ENCODE measurements at places on chromosomes 5 and 9.

DNA sequence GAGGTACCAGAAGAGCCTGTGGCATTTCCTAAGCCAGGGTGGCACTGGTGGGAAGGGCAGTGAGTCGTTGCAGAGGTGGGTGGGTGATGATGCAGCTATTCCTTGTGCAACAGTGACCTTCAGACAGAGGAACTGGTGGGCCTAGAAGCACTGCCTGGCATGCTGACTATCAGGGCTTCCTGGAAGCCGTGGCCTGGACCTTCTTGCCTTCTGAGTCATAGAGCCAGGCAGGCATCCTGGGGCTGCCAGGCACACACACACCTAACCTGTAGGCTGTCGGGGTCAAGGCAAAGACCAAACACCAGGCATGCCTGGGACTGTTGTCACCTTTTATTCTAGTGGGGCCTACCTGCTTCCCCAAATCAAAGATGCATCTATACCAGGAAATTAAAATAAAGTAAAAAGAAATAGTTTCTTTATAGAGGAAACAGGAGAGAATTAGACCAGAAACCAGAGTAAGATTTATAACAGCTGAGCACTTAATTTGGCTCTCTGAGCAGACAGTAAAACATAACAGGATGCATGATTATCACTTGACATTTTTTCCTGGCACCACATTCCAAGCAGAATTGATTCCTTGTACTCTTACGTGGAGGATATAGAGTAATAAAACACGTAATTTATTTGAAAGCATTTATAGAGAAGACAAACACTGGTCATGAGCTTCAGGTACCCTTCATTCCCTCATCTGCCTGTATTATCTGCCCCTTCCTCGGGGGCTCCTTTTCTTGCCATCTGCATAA, 25.1 kb downstream of the NANS start:
- peak; percentile 48 for DNase-seq

DNA sequence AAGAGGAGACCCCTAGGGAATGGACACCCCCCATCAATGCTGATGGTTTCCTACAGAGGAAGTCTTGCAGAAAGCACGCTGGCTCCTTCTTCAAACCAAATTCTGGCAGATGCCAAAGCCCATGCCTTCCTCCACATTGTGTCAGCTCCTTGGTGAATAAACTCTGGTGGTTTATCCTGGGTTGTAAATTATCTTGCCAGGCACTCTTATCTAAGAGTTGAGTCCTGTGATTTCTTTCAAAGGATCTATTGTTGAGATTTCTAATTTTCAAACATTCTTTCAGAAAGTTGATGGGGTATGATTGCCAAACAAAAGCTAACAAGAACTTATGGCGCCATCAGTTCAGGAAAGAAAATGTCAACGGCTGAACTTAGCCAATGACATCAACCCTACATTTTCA, 160.4 kb downstream of the NSG2 start:
- no peak for DNase-seq

DNA sequence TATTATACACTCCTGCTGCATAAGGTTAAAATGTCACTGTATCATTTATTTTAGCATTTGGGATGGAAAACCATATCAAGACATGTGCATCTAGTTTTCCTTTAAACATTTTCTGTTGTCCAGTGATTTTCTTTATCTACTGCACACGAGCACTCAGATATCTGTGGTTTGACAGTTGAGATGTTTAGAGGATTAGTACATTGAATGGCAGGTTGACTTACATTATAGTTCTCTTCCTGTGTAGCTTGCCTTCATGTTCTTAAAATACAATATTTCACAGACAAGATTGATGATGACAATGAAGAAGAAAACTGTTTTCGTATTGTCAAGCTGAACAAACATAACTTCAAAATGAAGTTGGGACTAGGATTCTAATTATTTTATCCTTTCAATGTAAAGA, 2378.4 kb upstream of the WWC1 start:
- DNase-seq = no peak

GRCh38 chr9:36592801-36593583, 20.3 kb downstream of the MELK start:
- no peak for DNase-seq

DNA sequence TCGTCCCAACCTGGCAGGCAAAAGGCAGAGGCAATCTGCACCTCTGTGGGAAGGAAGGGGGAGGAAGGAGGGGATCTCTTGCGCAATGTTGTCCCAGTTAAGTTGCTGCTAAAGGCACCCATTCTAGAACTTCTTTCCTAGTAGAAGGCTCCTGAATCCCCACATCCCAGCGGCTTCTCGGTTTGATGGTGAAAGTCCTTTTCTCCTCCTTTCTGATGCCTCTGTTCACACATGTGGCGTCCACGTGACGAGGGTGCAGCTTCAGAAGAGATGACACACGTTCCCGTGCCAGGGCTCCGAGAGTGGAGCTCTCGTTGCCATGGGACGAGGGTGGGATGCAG, 96.9 kb upstream of the FCN2 start:
- DNase-seq = no peak

- no peak for DNase-seq
Observed at GRCh38 chr5:40674661-40675235, 5.0 kb upstream of the PTGER4 start.

DNA sequence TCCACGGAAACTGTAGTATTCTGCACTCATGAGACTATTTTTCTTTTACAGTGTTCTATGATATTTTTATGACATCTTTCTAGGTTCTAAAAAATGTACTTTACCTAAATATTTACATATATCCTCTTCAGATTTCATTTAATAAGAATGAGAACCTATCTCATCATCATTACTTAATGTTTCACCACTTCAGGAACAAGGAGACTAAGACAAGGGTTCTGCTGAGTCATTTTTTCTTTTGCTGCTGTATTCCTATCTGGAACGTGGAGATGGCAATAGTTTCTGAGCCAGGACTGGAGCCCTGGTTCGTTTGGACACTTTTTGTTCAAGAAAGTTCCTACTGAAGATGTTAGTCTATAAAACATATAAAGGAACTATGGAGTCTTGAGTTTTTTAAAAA, 258.2 kb upstream of the MAP3K1 start:
- no peak for DNase-seq

DNA sequence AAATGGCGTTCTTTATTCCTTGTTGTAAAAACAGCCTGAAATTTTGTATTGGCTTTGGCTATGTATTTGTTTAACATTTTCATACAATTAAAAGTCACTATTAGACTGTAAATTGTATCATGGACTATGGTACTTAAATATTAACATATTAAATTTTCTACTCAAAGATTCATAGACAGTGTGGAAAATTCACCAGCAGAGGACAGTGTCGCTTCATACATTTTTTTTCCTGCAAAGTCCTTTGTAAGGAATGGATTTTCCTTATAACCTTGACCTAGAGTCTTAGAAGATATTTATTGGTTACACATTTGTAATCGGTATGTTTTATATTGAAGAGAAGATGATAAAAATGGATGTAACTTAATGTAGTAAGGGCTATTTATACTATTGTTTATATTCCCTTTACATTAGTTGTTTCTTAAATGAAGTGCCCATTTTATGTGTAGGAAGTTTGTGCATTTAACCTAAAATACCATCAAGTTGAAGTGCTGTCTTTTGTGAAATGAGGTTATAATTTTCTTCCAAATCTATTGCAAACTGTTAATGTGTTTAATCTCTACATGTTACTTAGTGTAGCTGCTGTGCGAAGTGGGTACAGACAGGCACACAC, 150.1 kb downstream of the KDM4C start:
- DNase-seq = no peak

GRCh38 chr9:119905724-119906123, 536.5 kb upstream of the BRINP1 start:
- no peak for DNase-seq

Data from SW 1271 (cell line).